Activated CD4-positive, alpha-beta T cell treated with anti-CD3 and anti-CD28 coated beads, Interleukin-2, amount 50 U/mL, for 48 hours (primary cell): ENCODE measurements at places on chromosomes 5 and 9.

DNA sequence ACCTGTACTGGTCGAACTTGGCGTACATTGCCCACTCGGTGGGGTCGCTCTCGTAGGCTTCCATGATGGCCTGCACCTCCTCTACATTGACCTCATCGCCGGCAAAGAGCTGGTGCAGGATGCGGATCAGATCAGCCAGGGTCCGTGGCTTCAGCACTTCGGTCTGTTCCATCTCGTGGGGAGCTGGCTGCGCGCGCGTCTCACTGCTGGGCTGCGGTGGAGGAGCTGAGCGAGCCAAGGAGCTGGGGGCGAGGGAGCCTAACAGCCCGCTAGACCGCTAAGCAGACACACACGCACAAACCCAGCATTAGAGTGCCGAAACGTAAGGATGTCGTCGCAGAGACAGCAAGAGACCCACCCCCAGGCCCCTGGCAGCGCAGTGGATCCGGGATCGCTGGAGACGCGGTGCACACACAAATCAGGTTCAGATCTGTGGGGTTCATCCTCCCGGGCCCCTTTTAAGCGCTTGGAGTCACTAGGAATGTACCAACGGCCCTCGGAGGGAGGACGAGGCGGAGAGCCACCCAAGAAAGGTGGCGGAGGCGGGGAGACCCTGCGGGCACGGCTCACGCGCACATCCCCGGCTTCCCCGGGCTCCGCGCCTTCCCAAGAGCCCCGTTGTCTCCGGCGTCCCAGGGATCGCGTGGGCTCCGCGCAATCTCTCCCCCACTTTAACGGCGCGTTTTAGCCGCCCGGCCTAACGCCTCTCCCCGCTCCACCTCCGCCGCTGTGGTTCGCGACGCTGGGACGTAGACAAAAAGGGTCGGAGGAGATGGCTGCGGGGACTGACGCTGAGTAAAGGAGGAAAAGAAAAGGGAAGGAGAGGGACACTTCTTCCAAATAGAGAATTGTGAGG, at the start of gene CDO1:
Gene CDO1 (minus strand): TSS at position 434 of the 856 bp plus-strand sequence. CDS start 262 bp downstream, at position 172.
- DNase-seq = peak; percentile 29

- no peak for DNase-seq
Measured at GRCh38 chr5:170363671-170364070, 25.5 kb downstream of the KCNMB1 start.

DNA sequence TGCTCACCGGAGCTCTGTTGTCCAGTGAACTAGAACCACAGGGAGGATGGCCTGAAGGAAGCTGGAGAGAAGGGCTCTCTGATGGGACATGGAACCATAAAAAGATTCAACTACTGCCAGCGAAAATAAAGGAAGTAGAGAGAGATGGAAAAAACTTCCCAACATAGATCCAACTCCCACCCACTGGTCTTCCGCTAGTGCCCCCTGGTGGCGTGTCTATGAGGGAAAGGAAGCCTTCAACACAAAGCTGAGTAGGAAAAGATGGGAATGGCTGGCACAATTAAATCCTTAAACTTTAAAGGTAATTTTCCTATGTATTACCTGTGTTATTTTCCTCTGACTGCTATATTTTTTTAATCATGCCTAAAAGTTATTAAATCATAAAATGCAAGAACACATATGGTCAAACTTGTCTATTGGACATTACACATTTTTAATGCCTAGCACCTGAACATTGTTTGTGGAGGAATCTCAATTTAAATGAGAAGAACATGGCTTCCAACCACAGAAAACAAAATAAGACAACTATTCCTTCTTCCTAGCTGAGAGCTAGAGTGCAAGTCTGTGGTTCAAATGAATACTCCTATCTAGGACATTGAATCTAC, 51.5 kb downstream of the CEP120 start:
- peak; percentile 51 for DNase-seq

- no peak for DNase-seq
Measured at GRCh38 chr9:86434039-86434726, 80.0 kb upstream of the TUT7 start.

- DNase-seq = no peak
Measured at GRCh38 chr5:32027717-32028458, 146.2 kb downstream of the GOLPH3 start.

- no peak for DNase-seq
Measured at GRCh38 chr9:99353408-99353807, 131.3 kb downstream of the SEC61B start.

GRCh38 chr9:36874921-36875320, 159.1 kb downstream of the PAX5 start:
- no peak for DNase-seq

- DNase-seq = no peak
Measured at GRCh38 chr9:95778957-95779356, 96.5 kb upstream of the ERCC6L2 start.

GRCh38 chr9:33175649-33176325, 8.7 kb upstream of the B4GALT1 start:
- no peak for DNase-seq

DNA sequence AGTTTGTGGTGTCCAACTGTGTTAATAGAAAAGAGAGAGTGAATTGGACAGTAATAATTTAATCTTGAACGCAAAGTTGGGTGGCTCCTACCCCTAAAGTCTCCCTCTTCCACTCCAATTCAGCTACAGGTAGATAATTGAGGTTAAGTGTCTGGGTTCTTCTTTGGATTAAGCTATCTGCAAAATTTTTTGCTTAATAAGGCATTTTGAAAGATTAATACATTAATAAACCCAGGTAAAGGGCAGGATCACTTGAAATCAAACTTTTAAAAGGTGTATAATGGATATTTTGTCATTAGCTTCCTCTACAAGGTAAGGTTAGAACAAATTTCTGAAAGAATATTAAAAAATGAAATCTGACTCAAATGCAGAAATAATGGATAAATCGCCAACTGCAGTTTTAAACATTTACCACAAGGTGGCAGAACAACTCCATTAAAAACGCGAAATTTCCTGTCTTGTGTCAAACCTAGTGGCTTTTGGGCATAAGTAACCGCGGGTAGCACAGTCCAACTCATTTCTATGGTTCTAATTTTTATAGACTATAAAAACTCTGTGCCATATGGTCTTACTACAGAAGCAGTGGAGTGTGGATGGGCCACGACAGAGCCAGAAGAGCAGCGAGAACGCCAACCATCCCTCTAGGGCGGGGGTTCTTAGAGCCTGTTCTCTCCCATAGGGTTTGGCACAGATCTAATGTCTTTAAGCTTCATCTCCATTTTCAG, 276.5 kb downstream of the ARHGEF28 start:
- DNase-seq = no peak

- no peak for DNase-seq
Measured at GRCh38 chr9:14089051-14089803, 224.7 kb downstream of the NFIB start.

GRCh38 chr5:41629897-41630296, 119.5 kb upstream of the PLCXD3 start:
- DNase-seq = no peak

- DNase-seq = no peak
Measured at GRCh38 chr5:65072850-65073249, 304.1 kb downstream of the CWC27 start.

DNA sequence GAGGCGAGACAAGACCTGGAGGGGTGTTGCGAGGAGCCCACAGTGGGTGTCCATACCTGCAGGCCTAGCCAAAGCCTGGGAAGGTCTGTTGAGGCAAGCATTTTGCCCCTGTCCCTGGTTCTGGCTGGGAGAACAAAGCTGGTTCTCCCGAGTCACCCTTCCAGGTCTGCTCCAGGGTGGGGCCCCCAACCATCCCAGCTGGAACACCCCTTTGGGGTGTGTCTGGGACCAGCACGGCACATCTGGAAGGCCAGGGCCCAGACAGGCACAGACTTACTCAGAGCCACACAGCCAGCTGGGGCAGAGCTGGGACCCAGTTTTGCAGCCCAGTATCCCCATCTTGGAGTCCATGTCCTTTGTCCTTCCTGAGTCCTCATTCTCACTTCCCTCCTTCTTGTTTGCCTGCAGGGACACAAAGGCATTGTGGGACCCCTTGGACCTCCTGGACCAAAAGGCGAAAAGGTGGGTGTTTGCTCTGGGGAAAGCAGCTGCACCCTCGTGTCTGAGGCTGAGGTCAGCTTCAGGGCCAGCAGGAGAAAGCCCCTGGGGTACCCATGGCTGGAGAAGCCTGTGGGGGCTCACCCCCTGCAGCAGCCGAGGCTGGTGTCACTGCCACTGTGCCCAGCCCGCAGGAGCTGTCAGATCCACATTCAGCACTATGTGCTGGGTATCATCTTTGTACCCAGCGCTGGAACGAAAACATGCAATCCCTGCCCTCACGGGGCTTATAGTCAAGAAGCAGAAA, 38.4 kb upstream of the ORM1 start:
- no peak for DNase-seq

DNA sequence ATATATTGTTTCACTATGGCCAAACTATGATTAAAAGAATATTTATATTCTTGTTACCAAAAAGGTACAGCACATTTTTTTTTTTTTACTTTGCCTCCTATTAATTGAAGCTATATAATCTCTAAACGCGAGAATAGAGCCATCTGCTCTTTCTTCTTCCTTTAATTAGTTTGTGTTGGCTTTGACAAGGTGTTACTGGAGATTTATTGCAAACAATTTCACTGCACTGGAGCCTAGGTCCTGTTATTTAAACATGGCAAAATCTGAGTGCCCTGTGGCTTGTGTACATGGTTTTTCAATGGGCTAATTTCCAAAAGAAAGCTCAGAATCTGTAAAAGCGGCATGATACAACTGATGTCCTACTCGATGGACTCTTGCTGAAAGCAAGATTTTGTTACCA, 40.8 kb upstream of the GABRG2 start:
- no peak for DNase-seq

DNA sequence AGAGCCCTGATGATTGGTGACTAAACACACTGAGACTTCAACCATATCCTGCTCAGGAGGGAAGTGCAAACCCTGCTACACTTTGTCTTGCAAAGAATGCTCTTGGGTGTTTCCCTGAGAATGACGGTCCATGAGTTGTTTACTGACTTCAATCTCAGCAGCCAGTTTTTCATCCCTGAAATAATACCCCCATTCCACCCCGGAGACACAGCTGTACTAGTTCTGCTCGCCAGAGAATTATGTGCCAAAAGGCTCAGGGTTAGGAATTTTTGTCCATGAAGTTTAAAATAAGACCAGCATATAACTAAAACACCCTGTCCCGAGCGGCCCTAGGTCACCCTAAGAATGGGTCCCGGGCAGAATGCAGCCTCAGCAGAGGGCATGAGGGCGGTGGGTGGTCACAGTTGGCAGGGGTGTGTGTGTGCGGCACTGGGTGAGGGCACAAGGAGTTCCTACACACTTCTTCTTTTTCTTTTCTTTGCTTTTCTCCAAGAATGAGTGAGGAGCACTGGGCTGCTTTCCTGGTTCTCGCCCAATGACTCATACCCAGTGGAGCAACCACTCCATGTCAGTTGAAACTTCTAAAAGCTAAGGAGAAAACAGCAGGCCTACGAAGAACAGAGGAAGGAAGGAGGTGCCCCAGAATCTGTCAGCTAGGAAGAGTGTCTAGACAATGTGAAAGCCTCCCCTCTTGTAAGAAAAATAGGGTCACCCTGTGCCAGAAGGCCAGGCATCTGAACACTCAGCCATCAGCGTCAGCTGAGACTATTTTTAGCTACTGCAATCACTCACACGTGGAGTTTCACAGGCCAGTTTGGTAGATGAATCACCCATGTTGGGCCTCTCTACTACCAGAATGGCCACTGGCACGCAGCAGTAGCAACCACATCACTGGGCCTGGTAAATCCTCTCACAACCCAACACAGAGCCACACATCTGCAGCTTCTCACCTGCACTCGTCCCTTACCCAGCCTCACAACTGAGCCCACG, 105.9 kb downstream of the DPYSL3 start:
- no peak for DNase-seq

DNA sequence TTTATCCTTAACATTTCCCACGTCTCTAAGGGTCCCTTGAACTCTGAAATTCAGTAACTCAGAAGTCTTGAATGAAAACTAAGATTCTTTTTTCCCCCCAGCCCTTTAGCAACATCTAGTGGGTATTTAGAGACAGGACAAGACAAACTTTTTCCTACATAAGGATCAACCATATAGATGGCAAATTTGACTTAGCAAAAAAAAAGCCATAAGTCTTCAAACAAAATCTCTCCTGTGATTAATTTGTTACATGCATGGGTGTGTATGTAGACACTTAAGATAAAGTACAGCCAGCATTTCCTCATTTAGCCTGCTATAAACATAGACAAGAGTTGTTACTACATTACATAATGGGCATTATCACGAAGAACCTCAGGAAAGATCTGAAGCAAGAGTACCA, 29.1 kb upstream of the ANKRD31 start:
- DNase-seq = no peak

DNA sequence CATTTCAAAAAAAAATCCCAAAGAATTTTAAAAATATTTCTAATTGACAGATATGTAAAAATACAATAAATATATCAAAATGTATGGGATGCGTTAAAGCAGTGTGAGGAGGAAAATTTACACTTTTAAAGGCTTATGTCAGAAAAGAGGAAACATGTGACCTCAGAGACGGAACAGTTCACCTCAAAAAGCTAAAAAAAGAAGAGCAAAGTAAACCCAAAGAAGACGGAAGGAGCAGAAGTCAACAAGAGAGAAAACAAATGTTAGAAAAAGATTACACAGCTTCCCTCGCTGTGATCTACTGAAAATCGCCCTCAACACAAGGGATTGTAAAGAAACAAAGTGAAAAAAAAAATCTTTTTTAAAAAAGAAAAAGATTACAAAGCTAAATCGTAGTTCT, 186.9 kb downstream of the AUH start:
- DNase-seq = no peak

- no peak for DNase-seq
Measured at GRCh38 chr5:168434746-168435321, 51.4 kb upstream of the RARS1 start.

- DNase-seq = no peak
Measured at GRCh38 chr5:140020601-140021177, 22.4 kb downstream of the NRG2 start.

DNA sequence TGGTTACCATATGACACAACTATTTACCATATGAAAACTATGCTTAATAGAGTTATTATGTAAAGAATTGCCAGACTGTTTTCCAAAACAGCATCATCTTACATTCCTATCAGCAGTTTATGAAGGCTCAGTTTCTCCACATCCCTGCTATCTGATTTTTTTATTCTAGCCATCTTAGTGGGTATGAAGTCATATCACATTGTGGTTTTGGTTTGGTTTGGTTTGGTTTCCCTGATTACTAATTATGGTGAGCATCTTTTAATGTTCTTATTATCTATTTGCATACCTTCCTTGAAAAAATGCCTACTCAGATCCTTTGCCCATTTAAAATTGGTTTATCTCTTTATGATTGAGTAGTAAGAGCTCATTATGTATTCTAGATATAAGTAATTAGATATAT, 199.4 kb upstream of the NFIL3 start:
- no peak for DNase-seq

GRCh38 chr5:116371935-116372334, 202.7 kb downstream of the SEMA6A start:
- DNase-seq = no peak

- DNase-seq = no peak
Measured at GRCh38 chr9:78363221-78363620, 66.3 kb downstream of the PSAT1 start.

GRCh38 chr5:169785771-169786618, 148.9 kb downstream of the DOCK2 start:
- DNase-seq = no peak
